Osteocyte (in vitro differentiated cells): ENCODE measurements at places on chromosomes 2 and 18.

DNA sequence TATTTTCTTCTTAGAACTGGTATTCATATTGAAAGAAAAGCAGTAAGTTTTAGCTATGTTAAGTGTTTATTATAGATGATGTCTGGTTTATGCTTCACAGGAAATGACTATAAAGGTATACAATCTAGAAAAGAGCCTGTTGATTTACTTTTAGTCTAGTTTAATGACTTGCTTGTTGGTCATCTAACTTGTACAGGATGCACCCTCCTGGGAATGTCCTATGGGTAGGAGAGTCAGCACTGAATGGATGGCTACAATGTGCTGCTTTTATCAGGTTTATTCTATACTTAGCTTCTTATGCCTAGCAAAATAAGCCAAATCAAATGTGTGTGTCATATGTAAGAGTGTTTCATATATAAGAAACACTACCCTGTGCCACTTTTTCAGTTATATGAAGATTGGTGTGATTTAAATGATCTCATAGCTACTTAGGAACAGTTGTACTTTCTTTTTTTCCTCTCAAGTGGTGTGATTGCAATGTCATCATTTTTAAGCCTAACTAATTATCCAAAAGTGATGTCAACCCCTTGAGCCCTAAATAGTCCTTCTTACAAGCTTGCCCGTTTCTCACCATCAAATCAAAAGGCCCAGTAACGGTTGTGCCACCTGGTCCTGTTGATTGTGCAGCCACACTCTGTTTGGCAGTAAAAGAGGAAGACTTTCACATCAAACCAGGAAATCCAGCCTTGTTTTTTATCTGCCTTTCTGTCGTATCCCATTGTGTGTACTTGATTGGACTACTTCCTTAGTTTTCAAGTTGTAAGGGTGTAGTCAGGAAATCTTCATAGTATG, 176.0 kb downstream of the DIS3L2 start:
- DNase-seq: no peak

DNA sequence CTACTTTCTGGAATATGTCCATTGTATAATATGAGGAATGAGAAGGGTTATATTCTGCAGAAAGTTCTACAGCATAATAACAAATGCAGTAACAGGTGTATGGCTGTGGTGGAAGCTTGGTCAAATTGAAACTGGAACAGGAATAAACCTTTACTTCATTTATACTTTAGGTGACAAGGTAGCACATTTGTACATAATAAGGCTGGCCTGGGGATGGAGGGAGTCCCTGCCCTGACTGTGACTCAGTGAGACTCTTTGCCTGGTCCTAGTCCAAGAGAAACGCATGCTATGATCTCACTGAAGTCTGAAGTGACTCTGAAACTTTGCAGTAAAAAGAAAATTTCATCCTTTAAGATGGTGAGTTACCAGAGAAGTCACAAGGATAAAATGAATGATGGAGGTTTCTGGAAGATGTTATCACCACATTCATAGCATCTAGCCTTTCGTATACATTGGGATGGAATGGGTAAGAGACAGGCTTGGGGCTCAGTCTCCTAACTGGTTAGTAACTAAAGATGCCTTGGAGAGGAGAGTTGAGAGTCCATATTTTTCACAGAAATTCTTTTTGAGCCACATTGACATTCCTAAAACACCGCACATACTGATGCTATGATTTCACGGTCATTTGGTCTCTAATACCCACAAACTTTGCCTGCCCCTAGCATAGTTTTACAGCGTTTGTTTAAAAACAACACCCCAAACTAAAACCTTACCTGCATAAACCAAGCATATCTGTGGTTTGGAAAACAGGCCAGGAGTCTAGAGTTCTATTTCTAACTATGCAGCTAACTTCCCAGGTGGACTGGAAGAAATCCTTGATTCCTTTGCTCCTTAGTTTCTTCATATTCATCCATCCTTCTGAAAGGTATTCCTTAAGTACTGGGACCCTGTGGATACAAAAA, 42.4 kb upstream of the NABP1 start:
- no peak for DNase-seq

DNA sequence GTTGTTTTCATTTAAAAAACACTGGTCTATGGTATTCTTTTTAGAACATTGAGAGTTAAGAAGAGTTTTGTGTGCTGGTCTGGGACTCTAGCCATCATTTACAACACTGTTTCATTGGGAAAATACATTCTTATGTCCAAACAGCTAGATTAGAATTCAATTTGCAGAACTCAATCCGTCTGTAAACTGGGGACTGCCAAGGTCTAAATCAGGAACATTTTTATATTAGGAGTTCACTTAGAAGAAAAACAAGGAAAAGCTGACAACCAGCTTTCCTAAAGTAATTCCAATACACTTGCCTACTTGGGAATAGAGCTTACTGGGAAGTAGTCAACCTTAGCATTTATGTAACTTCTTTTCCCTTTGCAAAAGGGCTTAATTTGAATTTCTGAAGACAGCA, 91.5 kb upstream of the RNF152 start:
- DNase-seq: no peak

GRCh38 chr2:226758921-226759640, 40.5 kb downstream of the IRS1 start:
- DNase-seq: no peak

DNA sequence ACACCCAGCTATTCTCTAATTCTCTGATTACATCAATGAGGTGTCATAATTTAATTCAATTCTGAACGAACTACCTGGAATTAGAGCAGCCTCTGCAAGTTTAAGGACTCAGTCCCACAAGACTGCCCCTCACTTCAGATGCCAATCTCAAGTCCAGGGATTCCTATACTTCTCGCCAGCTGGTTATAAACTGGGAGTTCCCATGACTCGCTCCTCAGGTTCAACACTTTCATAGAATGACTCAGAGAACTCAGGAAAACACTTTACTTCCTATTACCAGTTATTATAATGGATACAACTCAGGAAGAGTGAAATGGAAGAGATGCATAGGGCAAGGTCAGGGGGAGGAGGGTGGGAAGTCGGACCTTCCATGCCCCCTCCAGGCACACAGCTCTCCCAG, 112.3 kb upstream of the ATP5MC3 start:
- no peak for DNase-seq

DNA sequence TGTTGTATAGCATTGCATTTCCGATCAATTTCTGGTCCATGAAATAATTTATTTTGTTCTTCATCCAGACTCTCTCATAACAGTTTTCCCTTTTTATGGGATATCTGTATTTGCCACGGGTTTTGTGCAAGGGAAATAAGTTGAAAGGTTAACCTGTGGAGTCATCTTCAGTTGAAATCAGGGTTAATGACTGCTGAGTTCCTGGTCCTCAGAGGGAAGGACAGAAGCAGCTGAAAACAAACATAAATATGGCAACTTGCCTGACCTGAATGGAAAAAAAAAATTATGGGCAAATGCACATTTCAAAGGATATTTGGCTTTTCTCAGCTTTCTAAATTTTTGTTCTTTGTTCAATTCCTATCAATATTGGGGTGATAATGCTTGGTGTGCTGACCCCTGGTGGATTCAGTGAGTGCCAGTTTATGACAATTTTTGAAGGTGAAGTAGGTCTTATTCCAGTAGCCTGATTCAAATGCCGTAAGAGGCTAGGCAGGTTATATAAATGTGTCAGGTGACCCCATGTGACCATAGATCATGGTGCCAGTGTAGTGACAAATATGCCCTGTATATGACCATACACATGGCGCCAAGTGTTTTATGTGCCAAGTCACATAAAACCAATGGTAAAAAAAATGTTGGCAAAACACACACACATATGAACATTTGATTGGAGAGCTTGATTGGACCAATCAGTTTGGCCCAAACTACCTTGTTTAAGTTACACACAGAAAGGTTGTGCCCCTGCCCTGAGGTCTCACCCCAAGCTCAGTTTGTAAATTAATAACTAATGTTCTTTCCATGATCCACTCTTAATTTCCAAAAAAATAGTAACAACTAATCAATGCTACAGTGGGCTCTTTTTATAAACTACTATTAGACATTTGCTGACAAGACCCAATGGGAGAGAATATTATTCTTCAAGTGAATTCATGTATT, 47.6 kb upstream of the FAM124B start:
- DNase-seq: no peak

DNA sequence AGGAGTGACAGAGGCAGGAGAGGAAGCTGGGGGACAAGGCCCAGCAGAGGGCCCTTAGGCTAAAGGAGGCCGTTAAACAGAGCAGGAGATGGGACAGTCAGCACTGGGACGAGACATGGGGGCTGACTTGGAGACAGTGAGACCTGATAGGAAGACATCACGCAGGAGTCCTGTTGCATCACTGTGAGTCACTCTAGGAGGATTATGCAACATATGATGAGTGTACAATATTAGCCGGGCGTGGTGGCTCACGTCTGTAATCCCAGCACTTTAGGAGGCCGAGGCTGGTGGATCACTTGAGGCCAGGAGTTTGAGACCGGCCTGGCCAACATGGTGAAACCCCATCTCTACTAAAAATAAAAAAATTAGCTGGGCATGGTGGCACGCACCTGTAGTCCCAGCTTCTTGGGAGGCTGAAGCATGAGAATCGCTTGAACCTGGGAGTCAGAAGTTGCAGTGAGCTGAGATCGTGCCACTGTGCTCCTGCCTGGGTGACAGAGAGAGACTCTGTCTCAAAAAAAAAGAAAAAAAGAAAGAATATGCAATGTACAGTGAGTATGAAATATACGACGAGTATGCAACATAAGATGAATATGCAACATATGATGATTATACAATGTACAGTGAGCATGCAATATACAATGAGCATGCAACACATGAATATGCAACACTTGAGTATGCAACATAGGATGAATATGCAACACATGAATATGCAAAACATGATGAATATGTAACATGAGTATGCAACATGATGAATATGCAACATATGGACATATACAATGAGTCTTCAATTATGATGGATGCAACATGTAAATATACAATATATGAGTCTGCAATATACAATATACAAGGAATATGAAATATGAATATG, 83.3 kb upstream of the ID2 start:
- no peak for DNase-seq

- DNase-seq: no peak
Observed at GRCh38 chr2:42048299-42049220, 739 bp downstream of the PKDCC start.
